Effector memory CD8-positive, alpha-beta T cell (primary cell): ENCODE measurements at places on chromosomes 11 and 22.

GRCh38 chr11:11948242-11948947 lies 60.0 kb downstream of the DKK3 start:
- DNase-seq, result no peak

- no peak for DNase-seq
Observed at GRCh38 chr11:124884869-124885479, 12.7 kb downstream of the ROBO4 start.

DNA sequence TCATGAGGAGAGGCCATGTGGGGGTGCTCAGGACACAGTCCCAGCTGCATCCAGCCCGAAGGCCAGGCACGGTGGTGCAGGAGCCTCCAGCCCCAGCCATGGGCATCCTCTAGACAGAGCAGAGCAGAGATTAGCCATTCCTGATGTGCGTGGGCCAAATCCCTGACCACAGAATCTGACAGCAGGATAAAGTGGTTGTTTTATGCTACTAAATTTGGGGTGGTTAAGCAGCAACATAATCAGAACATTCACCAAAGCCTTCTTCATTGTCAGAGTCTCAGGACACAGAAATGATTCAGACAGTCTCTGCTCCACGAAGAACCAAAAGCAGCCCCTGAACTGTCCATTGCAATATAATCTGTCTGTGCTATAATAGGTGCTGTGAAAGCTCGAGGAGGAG lies 19.7 kb downstream of the RASD2 start:
- no peak for DNase-seq

GRCh38 chr22:20903093-20903492 lies 14.1 kb upstream of the CRKL start:
- no peak for DNase-seq

- no peak for DNase-seq
Observed at GRCh38 chr11:71075871-71076420, 176.4 kb downstream of the SHANK2 start.

- no peak for DNase-seq
Observed at GRCh38 chr11:89205378-89205777, 27.7 kb downstream of the TYR start.

GRCh38 chr11:76161261-76161961 lies 44.9 kb downstream of the WNT11 start:
- DNase-seq, result no peak

- DNase-seq, result no peak
Observed at GRCh38 chr11:107591378-107592230, 657 bp downstream of the ELMOD1 start.

GRCh38 chr11:31782257-31782656 lies 28.9 kb downstream of the PAX6 start:
- DNase-seq, result no peak
